GF-D8 (cell line): ENCODE measurements at places on chromosomes 2 and 18.

DNA sequence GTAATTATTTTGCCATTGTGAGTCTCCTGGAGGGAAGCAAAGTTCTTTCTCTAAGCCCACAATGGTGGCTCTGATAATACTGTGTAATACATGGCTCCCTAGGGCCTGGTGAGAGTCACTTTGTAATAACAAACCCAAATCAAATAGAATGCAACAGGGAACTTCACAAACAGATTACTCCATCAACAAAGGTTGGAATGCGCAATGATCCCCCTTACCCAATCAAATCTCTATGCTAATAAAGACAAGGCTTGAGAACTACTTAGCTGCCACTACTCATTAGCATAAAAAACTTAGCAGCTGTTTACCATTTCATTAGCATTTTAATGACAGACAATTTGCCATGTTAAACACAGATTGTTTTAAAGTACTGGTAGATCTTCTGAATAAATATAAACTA is 285.6 kb upstream of the SESTD1 start:
- no peak for DNase-seq

GRCh38 chr2:138415985-138416384 is 85.6 kb upstream of the SPOPL start:
- DNase-seq, result no peak

DNA sequence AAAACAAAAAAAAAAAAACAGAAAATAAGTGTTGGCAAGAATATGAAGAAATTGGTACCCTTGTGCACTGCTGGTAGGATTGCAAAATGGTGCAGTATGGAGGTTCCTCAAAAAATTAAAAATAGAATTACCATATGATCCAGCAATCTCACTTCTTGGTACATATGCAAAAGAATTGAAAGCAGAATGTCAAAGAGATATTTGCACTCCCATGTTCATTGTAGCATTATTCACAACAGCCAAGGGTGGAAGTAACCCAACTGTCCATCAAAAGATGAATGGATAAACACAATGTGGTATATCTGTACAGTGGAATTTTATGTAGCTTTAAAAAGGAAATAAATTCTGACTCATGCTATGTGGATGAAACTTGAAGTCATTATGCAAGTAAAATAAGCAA is 72.8 kb upstream of the POU3F3 start:
- no peak for DNase-seq

- no peak for DNase-seq
Observed at GRCh38 chr18:53819174-53819573, 405.3 kb downstream of the MBD2 start.

GRCh38 chr2:60492548-60492947 is 60.9 kb downstream of the BCL11A start:
- DNase-seq, result no peak

GRCh38 chr18:70085641-70086040 is 119.8 kb downstream of the RTTN start:
- no peak for DNase-seq

- no peak for DNase-seq
Observed at GRCh38 chr2:205347899-205348298, 334.4 kb upstream of the NRP2 start.

- DNase-seq, result no peak
Observed at GRCh38 chr2:182144041-182144775, 158.6 kb downstream of the PPP1R1C start.

DNA sequence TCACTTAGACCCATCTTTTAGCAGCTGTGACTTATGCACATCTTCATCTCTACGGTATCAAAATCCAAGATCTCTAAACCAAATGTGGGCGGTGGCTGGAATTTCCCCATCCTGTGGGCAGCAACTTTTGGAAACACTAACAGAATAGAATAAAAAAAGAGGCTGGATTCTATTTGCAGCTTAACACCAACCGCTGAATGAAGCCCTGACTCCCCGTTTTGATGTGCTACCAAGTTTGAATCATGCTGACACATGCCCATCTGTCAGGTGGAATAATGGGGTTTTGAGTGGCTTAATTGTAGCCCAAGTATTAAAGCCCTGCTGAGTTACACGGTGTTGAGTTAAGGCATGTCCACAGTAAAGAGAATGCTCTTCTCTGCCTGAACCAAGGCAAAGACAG is 165.2 kb downstream of the MTCL1 start:
- no peak for DNase-seq

GRCh38 chr18:60235164-60235563 is 137.4 kb downstream of the MC4R start:
- no peak for DNase-seq

GRCh38 chr2:188076149-188077056 is 215.3 kb upstream of the GULP1 start:
- no peak for DNase-seq

GRCh38 chr2:26649322-26649721 is 8.2 kb upstream of the CIB4 start:
- DNase-seq, result no peak

GRCh38 chr18:56775701-56776100 is 124.5 kb downstream of the WDR7 start:
- DNase-seq, result no peak

- no peak for DNase-seq
Observed at GRCh38 chr2:150045601-150046000, 441.9 kb downstream of the RND3 start.

- DNase-seq, result no peak
Observed at GRCh38 chr18:61281431-61281830, 51.8 kb upstream of the CDH20 start.

- DNase-seq, result no peak
Observed at GRCh38 chr2:140178234-140178633, 1398.0 kb upstream of the NXPH2 start.

DNA sequence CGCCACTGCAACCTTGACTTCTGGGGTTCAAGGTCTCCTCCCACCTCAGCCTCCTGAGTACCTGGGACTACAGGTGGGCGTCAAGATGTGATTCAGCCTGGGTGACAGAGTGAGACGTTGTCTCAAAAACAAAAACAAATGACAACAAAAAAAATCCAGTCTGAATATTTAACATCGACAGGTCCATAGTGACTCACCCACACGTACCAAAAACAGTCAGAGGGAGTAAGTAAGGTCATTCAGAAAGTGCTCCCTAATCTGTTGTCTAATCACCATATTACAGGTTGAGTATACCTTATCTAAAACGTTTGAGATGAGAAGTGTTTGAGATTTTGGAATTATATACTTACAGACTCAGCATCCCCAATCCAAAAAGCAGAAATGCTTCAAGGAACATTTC is 24.4 kb downstream of the SAP130 start:
- no peak for DNase-seq
